ENCODE measurements at places on chromosomes 2 and 18.

GRCh38 chr18:12030670-12031069 is 49.4 kb downstream of the IMPA2 start:
- no peak overlapping the region for H3K27ac ChIP-seq
- no peaks in the 10 kb centered on the region for H3K4me1 ChIP-seq
- H3K27me3 ChIP-seq: no peaks in the 10 kb centered on the region
- H3K36me3 ChIP-seq: no peaks in the 10 kb centered on the region
- no peak overlapping the region for H3K4me3 ChIP-seq
- DNase-seq: no peak

DNA sequence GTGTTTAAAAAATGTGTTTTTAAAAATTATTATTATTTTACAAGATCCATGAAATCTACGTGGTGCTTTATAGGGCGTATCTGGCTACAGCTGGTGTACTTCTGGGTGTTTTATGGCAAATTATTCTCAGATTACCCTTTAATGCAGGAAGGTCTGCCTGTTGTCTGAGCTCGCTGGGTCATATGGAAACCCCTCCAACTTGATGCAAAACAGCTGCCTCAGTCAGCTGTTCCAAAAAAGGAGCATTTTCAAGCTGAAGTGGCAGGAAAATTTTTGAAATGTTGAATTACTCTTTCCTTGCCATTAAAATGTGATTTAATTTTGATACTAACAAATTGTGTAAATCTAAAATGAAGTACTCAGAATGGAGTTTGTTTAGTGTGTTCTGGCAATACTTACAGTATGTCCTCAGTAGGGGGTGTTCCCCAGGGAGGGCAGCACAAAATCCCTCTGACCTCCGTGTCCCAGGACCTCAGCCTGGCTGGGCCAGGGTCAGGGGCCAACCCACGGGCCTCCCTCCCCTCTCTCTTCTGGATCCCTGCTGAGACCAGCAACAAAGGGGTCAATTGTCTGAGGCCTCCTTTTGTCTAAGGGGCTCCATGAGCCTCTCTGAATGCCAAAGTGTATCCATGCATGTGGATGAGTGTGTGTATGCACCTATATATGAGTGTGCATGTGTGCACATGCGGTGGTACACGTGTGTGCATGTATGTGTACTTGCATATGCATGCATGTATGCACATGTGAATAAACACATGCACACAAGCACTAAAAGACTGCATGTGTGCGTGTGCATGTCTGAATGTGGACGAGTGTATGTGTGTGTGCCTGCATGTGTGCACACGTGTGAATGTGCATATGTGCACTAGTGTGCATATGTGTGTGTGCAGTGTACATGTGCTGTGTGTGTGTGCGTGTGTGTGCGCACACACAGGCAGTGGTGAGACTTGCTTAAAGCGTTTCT is 105.4 kb downstream of the ACOXL start:
- no peaks in the 10 kb centered on the region for H3K36me3 ChIP-seq
- H3K27ac ChIP-seq: no peak overlapping the region
- no peaks in the 10 kb centered on the region for H3K27me3 ChIP-seq
- no peak for DNase-seq
- H3K4me1 ChIP-seq: no peaks in the 10 kb centered on the region
- no peak overlapping the region for H3K4me3 ChIP-seq

- H3K4me1 ChIP-seq: no peaks in the 10 kb centered on the region
- no peak for DNase-seq
- H3K36me3 ChIP-seq: no peaks in the 10 kb centered on the region
- no peak overlapping the region for H3K4me3 ChIP-seq
These were observed 35.7 kb upstream of the POU3F3 start for GRCh38 chr2:104818264-104818663.

DNA sequence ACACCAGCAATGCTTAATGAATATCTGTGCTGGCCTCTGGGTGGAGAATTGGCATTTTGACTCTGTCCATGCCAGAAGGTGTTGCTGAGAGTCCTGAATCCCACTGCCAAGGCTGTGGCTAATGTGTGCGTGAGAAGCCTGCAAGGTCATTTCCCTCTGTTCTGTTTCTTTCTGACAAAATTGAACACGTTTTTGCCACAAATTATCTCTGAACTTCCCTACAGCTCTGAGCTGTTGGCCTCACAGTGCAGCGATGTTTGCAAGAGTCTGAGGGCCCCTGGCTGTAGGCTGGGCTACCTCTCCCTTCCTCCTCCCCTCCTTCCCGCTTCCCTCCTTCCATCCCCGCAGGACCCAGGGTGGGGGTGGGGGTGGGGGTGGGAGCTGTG is 154.1 kb upstream of the HS6ST1 start:
- no peaks in the 10 kb centered on the region for H3K4me1 ChIP-seq
- H3K36me3 ChIP-seq: no peaks in the 10 kb centered on the region
- no peak overlapping the region for H3K27ac ChIP-seq
- DNase-seq: no peak

- no peak overlapping the region for H3K27ac ChIP-seq
- no peak overlapping the region for H3K4me3 ChIP-seq
- H3K4me1 ChIP-seq: peaks cover 2% of the 10 kb centered on the region
- no peaks in the 10 kb centered on the region for H3K36me3 ChIP-seq
- no peak for DNase-seq
- no peaks in the 10 kb centered on the region for H3K27me3 ChIP-seq
These were observed 1550.8 kb upstream of the PIK3C3 start for GRCh38 chr18:40404284-40404683.

- DNase-seq: peak; percentile 92
- H3K27me3 ChIP-seq: peaks cover 9% of the 10 kb centered on the region
- no peaks in the 10 kb centered on the region for H3K36me3 ChIP-seq
- no peaks in the 10 kb centered on the region for H3K4me1 ChIP-seq
- no peak overlapping the region for H3K4me3 ChIP-seq
- H3K27ac ChIP-seq: no peak overlapping the region
These were observed 13.3 kb downstream of the CHPF start for GRCh38 chr2:219530048-219530963.

DNA sequence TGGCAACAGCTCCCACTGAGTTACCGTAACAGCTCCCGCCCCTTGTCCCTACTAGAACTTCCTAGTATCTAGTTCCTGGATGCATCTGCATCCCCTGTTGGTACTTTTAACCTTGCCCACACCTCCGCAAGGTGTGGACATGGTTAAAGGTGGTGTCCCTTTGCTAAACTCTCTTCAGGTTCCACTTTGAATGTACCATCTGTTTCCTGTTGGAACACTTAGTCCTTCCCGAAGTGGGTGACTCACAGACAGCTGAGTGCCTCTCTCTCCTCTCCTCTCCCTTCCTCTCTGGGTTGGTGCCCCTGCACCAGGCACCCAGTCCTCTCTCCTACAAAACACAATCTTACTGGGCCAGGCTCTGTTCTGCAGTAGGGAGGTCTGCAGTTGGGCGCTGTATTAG is 19.6 kb upstream of the REL start:
- H3K36me3 ChIP-seq: no peaks in the 10 kb centered on the region
- peaks cover 2% of the 10 kb centered on the region for H3K4me1 ChIP-seq
- no peak overlapping the region for H3K27ac ChIP-seq
- no peak for DNase-seq
